GM12864 (cell line): ENCODE measurements at places on chromosomes 1 and 21.

DNA sequence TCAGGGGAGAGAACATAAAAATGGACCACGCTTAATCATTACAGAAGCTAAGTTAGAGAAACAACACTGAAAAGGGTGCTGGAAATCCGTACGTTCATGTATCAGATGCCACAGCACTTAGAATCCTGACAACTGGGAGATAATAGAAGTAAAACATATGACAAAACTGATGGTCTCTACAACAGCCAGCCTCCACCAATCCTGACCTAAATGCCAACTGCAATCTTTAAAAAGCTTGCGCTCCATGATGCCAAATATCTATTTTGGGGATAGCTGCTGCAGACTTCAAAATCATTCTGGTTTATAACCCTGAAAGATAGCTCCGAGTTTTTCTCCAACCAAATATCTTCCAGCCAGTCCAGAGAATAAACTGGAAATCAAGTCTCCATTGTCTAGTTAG lies 178.3 kb downstream of the RERE start:
- DNase-seq, result no peak

DNA sequence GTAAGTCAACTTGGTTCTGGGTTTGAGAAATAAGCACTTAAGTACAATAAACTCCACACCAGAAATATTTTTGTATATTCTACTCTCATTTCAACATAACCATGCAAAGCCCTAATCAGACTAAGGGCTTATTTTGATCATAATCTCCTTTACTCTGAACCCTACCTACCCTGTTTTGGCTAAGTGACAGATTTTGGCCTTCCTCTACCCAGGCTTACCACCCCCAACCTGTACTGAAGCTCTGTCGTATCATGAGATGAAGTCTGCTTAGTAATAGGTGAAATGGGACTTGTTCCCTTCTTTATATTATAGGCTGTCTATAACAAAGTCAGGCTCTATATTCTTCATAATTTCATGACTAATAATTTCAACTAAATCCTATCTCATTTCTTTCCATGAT lies 135.5 kb downstream of the RERE start:
- no peak for DNase-seq

DNA sequence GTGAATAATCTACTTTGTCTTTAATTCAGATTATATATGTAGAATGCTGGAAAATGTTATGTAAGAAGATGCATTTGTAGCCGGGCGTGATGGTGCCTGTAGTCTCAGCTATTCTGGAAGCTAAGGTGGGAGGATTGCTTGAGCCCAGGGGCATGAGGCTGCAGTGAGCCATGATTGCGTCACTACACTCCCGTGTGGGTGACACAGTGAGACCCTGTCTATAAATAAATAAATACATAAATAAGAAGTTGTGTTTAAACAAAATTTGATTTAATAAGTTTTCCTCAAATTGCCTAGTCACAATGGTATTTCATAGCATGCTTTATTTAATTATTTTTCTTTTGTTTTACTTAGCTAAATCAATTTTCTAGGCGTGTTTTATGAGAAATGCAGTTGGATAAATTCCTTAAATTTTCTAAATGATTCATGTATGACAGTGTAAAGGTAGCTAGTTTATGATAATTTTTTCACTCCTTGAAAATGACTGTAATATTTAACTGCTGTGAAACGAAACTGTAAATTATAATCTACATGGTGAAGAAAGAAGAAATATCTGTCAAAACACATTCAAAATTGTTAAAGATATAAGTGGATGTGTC lies 232.6 kb downstream of the SRGAP2C start:
- no peak for DNase-seq

DNA sequence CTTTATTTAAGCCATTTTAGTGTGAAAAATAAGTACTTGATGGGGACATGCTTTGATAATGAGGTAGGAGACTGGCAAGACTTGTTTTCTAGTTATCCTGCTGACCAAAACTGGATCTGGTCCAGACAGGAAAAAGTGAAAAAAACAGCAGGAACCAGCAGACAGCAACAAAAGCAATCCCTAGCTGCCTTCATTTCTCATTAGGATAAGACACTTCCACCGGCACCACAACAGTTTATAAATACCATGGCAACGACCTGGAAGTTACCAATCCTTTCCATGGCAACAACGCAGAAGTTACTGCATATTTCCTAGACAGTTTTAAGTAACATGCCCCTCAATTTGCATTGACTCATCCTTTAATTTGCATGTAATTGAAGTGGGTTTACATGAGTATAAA lies 993.8 kb upstream of the NCAM2 start:
- DNase-seq, result no peak

DNA sequence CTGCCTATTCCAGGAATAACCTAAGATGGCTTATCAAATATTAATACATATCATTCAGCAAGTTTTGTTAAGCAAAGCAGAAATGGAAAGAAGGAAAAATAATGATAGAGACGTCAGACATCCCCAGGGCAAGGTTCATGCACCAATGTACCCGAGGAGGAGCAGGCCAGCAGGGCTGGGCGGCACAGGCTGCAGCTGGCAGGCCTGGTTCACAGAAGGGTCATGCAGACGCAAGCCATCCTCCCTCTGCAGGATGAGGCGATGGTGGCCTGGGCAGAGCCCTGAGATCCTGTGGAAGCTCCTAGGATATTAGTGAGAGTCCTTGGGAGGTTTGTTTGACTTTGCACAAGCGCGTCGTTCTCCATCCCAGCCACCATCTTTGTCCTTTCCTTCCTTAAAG lies 30.0 kb downstream of the BATF3 start:
- DNase-seq, result no peak
